ENCODE measurements at places on chromosomes 3 and 15. TPM values are rescaled to one million over a fixed set of nuclear protein-coding genes. Genes with fewer than 3 reads are reported as not detected.

ISLR2 gene
- total RNA-seq: not detected

PAK6 gene
- 13.4 TPM for total RNA-seq

MAN2C1 gene
- total RNA-seq: 89.3 TPM

GOLGA8T gene
- total RNA-seq: not detected

PEX11A gene
- 7.0 TPM for total RNA-seq

UACA gene
- total RNA-seq: 11.3 TPM

REC114 gene
- not detected for total RNA-seq

RBPMS2 gene
- not detected for total RNA-seq

CACNA2D3 gene
- total RNA-seq: not detected

THSD4 gene
- 23.1 TPM for total RNA-seq

LMAN1L gene
- not detected for total RNA-seq

LRRN1 gene
- total RNA-seq: 0.72 TPM

PDCD10 gene
- 118 TPM for total RNA-seq

CPN2 gene
- total RNA-seq: not detected

MST1 gene
- 8.3 TPM for total RNA-seq

CCDC33 gene
- total RNA-seq: not detected
